AG10803 (cell line): ENCODE measurements at places on chromosomes 3 and 15.
A peak's percentile ranks its signal among the peaks of the same experiment; 100 is the strongest.

DNA sequence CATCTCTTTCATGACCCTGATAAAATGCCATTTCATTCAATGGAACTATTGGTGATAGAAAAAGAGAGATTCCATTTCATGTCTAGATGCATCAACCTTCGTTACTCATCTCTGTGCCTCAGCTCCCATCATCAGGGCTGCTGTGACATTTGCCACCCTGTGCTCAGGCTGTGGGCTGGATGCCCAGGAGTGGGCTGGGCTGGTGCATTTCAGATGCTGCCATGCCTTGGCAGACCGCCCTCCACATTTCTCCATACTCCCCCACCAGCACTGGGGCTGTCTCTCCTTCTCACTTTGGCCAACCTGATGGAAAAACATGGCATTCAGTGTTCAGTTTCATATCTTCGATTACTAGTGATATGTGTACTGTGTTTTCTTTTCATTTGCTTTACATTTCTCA, 59.1 kb downstream of the DNASE1L3 start:
- DNase-seq = peak; percentile 11

- peak; percentile 65 for DNase-seq
These were observed 1.2 kb downstream of the GOLIM4 start for GRCh38 chr3:168094580-168094876.

- peak; percentile 33 for DNase-seq
These were observed 143.7 kb upstream of the ZNF385D start for GRCh38 chr3:21894459-21895340.

- no peak for DNase-seq
These were observed 9.3 kb downstream of the TLE3 start for GRCh38 chr15:70088455-70088854.

DNA sequence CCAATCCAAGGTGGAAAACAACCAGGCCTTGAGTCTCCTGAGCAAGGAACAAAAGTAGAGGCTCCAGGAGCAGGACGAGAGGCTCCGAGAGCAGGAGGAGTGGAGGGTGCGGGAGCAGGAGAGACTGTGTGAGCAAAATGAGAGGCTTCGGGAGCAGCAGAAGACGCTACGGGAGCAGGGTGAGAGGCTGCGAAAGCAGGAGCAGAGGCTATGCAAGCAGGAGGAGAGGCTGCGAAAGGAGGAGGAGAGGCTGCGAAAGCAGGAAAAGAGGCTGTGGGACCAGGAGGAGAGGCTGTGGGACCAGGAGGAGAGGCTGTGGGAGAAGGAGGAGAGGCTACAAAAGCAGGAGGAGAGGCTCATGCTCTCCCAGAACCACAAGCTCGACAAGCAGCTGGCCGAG, 60.3 kb upstream of the UBE2Q2 start:
- no peak for DNase-seq

GRCh38 chr3:58005669-58006068, 2.6 kb upstream of the FLNB start:
- peak; percentile 87 for DNase-seq

DNA sequence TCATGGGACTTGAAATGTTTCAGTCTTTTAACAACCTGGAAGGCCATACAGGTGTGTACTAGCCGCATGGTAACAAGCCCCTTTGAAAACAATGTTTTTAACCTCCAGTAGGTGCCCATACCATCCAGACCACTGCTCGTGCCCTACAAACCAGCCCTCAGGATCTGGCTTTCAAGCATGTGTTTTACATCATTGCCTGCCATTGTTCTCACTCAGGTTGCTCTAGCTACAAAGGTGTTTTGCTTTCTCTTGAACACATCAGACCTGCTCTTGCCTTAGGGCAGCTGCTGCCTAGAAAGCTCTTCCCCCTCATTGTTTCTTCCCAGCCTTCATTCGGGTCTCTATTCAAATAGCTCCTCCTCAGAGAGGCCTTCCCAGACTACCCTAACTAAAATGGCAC, 32.3 kb upstream of the MAP3K13 start:
- no peak for DNase-seq

GRCh38 chr3:109316162-109316730, at the start of gene DPPA2:
Gene DPPA2, minus strand, starts transcription at chr3:109316517. Its CDS starts 1,975 bp downstream, at chr3:109314542.
- no peak for DNase-seq

DNA sequence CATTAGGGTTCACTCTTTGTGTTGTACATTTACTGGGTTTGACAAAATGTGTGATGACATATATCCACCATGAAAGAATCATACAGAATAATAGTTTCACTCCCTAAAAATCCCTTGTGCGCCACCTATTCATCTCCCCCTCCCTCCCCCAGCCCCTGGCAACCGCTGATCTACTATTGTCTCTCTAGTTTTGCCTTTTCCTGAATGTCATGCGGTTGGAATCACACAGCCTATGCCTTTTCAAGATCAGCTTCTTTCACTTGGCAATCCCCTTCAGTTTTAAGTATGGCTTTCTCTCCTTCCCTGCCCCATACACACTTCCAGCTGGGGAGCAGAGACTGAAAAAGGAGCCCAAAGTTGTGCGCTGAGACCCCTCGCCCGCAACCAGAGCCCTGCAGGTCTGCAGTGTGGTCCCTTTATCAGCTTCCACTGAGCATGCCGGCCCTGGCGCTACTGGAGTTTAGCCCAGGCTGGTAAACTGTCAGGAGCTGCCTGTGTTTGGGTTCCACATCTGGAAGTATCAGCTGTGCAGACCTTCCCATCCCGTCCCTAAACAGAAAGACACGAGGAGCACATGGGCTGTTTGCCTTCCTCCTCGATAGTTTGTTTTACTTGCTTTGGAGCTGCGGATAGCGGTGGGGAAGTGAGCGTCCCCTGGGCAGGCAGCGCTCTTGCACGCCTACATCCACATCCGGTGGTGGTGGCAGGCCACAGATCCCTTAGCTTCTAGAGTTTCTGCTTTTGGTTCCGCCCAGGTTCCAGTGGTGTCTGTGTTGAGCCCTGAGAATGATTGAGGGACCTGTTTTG, 12.3 kb downstream of the BOC start:
- DNase-seq = no peak

- no peak for DNase-seq
These were observed 14.0 kb upstream of the STAC start for GRCh38 chr3:36366308-36366707.

DNA sequence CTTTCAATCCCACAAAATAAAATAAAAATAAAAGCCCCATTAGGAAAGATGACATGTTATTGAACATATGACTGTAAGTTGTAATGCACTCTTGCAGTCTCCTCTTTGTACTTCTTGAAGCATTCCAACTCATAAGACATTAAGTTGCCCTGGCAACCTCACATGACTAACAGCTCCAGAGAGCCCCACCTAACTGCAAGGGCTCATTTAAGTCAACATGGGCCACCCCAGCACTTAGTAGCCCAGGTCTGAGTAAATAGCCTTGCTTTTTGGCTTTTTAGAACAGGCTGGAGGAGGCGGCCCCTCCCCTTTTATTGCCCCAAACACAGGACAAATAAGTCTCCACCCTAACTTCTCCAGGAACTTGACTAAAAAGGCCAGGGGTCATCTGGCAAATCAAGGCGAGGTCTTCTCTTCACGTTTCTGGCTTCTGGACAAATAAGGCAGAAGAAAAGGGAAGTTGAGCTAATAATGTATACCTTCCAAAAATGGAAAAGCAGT, 135.1 kb downstream of the TMCO5A start:
- DNase-seq = peak; percentile 83
